ENCODE measurements at places on chromosomes 11 and 22.

DNA sequence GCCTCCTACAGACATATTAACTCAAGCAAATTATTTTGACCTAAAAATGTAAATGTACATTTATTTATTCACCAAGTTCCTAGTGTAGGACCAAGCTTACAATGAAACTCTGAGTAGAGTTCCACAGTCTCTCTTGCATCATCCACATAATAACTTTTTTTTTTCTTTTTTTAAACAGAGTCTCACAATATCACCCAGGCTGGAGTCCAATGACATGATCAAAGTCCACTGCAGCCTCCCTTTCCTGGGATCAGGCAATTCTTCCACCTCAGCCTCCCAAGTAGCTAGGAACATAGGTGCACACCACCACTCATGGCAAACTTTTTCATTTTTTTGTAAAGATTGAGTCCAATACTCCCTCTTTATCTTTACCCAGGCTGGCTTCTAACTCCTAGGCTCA lies 28.0 kb downstream of the FEZ1 start:
- no peak for ATAC-seq

GRCh38 chr22:32075997-32076760 lies 33.1 kb downstream of the SLC5A1 start:
- ATAC-seq: no peak

DNA sequence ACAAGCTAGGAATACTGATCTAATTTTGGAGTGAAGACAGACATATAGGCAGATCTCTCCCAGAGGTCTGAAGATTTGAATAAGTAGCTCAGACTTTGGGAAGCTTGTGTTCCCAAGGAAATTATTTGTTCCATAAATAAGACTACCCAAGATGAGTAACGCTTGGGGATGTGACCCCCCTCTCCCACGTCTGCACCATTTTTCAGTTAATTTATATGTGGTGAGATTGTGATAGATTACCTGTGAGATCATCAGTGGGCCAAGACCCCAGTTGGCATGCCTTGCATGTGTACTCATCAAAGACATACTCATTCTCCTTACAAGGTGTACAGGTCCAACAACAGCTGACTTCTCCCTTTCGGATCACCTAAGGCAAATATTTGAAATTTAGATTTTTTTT lies 252.8 kb upstream of the CTSC start:
- ATAC-seq: no peak

DNA sequence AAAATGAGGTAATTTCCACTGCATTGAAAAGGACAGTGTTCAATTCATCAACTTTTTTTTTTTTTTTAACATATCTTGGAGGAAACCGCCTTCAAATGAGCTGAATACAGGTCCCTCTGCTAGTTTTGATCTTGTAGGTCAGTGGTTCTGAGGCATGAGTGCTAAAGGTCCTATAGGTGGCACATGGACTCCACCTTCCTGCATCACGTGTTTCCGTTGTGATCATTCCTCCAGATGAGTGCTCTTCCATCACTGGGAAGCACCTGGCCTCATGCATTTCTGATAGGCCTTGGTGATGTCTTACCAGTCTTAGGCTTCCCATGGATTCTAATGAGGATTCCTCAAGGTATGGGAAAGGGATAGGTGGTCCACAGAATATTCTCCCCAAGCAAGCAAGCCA lies 37.8 kb downstream of the FDX1 start:
- no peak for ATAC-seq

- ATAC-seq: no peak
Measured at GRCh38 chr11:123585706-123586105, 68.7 kb downstream of the SCN3B start.

- no peak for ATAC-seq
Measured at GRCh38 chr11:113839842-113840241, 35.5 kb downstream of the USP28 start.

DNA sequence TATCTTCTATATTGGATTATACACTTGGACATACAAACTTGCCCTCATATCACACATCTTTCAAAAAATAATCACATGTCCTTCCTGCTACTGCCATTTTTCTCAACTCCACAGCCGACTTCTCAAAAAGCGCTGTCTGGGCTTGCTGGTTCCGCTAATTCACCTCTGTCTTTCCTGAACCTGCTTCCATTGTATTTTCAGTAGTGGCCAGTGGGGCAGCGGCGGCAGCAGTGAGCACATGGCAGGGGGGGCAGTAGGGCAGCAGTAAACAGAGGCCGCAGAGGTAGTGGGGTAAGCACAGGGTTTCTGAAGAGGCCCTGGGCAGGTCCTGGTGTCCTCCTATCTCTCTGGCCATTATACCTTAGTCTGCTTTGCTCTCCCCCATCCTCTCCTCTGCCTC lies 126.3 kb downstream of the RRAS2 start:
- no peak for ATAC-seq

DNA sequence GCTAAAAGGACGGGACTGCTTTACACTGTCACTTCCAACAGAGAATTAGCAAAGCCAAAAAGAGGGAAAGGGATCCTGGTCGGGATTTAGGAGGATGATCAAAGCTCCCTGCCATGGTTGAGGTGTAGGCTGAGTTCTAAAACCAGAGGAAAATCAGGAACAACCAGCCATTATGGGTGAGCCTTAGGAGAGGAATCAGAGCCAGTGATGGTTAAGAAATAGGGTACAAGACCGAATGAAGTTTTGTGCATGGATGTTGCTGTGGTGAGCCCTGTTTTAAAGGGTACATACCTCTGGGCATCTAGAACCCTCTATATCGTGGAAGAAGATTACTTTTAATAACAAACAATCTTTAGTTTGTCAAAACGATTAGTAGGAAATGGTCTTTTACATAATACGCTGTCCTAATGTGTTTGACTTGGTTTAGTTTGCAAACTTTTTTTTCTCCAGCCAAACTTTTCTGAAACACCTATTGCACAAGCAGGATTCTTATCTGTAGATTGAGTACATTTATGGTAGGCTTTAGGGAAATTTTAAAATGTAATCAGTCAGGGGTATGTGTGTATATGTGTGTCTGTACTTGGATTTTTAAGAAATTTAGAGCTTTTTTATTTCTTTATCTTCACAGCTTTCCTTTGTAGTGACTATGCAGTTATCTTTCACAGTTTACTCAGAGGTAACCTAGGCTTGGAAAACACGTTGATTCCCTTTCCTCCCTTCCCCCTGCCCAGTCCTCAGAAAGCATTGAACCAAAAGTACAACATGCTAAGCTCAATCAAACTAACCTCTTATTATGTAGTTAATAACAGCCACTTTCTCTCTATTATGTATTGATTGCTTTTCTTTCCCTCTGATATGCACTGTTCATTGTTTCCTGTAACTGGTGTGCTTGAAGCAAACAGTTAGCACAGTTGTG lies 26.8 kb downstream of the TRIM44 start:
- ATAC-seq: no peak

- ATAC-seq: no peak
Measured at GRCh38 chr11:576811-577610, 741 bp downstream of the PHRF1 start.

- ATAC-seq: no peak
Measured at GRCh38 chr11:33488971-33489370, 211.7 kb downstream of the C11orf91 start.

- ATAC-seq: no peak
Measured at GRCh38 chr11:33620423-33621171, 80.0 kb downstream of the C11orf91 start.

GRCh38 chr11:64629796-64630562 lies 39.0 kb downstream of the SLC22A12 start:
- ATAC-seq: peak; percentile 18

- ATAC-seq: peak; percentile 74
Measured at GRCh38 chr11:33869481-33870422, 22.1 kb downstream of the LMO2 start.

DNA sequence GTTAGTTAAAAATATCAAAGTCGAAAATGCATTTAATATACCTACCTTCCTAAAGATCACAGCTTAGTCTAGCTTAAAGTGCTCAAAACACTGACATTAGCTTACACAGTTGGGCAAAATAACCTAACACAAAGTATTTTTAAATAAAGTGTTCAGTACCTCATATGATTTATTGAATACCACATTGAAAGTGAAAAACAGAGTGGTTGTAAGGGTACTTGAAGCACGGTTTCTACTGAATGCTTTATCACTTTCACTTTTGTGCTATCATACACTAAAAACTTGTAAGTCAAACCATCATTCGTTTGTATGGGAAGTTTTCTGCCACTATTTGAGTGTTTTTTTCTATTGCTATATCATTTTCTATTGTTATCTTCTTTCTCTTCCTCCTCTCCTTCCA lies 36.6 kb downstream of the ZBTB44 start:
- ATAC-seq: no peak

DNA sequence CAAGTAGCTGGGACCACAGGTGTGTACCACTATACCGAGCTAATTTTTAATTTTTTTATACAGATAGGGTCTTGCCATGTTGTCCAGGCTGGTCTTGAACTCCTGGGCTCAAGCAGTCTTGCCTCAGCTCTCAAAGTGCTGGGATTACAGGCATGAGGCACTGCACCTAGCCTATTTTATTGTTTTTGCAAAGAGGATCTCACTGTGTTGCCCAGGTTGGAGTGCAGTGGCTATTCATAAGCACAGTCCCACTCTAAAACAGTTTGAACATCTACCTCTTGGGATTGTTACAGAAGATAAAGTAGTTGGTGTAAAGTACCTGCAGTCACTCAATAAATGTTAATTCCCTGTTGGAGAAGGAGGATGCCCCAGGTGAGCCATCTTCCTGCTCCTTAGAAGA lies 29.1 kb downstream of the XRCC6 start:
- ATAC-seq: no peak

- no peak for ATAC-seq
Measured at GRCh38 chr11:114172871-114173444, 113.4 kb downstream of the ZBTB16 start.

- no peak for ATAC-seq
Measured at GRCh38 chr11:134466610-134467567, 54.8 kb upstream of the B3GAT1 start.

- no peak for ATAC-seq
Measured at GRCh38 chr11:72776117-72776843, 17.6 kb downstream of the STARD10 start.

DNA sequence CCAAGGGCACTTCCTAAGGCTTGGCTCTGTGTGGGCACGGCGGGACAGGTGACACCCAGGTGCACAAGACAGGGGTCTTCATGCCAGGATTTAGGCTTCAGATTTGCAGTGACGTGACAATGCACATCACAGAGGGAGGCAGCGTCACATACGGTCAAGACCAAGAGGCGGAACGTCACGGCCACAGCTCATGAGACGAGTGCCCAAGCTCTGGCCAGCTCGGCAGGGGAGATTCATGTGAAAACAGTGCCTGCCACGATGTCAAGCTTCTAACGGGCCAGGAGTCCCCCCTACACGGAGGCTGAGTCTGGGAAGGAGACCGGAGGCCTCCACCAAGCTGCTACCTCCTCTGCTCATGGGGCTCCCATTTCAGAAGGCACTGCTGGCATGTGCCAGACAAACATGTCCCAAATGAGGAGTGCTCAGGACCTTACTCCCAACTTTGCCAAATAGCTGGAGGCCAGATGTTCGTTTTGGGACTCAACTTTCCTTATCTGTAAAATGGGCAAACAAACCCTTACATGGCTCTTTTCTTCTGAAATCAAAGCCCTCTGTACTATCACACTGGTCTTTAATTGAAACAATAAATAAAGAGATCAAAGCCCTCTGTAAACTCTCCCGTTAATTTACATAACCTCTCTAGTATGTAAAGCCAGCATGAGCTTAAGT lies 16.6 kb downstream of the VPS37C start:
- no peak for ATAC-seq

- ATAC-seq: no peak
Measured at GRCh38 chr11:74179234-74180052, 8.4 kb downstream of the PPME1 start.

- peak; percentile 7 for ATAC-seq
Measured at GRCh38 chr11:1748636-1749394, 1.6 kb downstream of the IFITM10 start.

DNA sequence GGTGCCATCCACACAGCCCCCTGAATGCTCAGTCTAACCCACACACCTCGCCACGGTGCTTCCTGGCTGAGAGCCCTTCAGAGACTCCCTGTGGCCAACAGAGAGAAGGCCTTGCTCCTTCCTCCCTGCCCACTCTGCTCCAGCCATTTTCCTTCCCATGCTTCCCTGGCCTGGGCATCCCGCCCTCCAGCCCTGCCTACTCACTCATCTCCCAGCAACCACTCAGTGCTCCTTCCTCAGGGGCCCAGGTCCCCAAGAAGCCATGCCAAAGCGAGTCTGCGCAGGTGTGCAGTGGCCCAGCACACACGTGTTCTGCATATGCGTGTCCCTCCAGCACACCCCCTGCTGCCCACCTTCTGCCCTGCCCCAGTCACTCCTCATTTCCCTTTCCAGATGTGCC lies 56.4 kb downstream of the NECTIN1 start:
- no peak for ATAC-seq

- no peak for ATAC-seq
Measured at GRCh38 chr11:131038597-131038996, 122.3 kb upstream of the SNX19 start.

DNA sequence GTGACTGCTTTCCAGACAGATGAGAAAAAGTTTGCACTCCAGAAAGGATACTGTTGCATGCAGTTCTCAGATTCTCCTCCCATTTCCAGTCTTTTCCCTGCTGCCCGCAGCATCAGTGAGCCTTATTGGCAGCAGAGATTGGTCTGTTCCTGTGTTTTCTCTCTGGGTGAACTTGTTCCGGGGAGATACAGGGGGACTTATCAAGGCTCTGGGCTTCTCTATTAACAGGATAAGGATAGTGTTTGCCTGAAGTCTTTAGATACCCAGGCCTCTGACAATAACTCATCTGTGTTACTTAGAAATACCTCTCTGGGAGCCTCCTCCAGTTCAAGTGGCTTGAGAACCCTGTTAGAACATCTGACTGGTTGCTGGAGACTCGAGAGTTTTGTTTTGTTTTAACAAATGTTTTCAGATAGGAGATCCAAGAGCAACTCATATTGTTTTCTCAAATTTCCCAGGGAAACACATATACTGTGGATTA lies 154.7 kb downstream of the BLID start:
- no peak for ATAC-seq

GRCh38 chr22:50326956-50327710 lies at the start of gene DENND6B:
TSS of gene DENND6B (minus strand) at chr22:50327012. CDS start at chr22:50326988, 24 bp downstream.
- peak; percentile 98 for ATAC-seq

GRCh38 chr11:88068848-88069554 lies 106.2 kb downstream of the RAB38 start:
- ATAC-seq: no peak

- no peak for ATAC-seq
Measured at GRCh38 chr11:128727796-128728431, 34.0 kb downstream of the FLI1 start.

Data from gastroesophageal sphincter (tissue), 4 donors.